NCI-H748 treated with DMSO at 0.1 percent for 48 hours (cell line): ENCODE measurements at places on chromosomes 2 and 18.

DNA sequence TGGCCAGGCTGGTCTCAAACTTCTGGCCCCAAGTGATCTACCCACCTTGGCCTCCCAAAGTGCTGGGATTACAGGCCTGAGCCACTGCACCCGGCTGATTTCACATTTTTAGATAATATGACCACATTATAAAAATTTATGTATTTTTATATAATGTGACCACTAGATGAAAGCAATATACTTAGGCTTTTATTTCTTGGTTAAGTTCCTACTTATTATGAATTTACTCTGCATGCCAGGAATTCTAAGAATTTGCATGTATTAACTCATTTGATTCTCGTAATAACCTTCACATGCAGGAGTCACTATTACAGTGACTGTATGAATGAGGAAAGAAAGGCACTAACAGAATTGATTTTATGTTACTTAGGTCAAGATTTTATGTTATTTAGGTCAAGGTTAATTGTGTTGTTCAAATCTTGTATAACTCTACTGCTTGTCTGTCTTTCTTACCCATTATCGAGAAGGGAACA lies 25.6 kb upstream of the CASP8 start:
- DNase-seq: no peak

GRCh38 chr18:75377258-75377657 lies 50.2 kb downstream of the SMIM21 start:
- DNase-seq: no peak

DNA sequence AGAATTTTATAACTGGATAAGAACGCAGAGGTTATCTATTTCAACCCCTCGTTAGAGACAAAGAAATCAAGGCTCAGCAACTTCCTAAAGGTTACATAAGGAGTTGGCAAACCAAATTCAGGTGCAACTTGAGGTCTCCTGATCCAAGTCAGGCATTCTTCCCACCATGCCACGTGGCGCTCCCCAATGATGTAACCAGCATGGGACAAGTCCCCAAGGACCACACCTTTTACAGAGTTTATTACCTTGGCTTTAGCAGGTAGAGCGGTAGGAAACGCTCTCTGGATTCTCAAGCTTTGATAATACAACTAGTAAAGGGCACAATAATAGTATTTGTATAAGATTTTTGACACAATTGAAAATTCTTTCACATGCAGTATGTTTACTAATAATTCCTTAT lies 26.7 kb upstream of the MBOAT2 start:
- DNase-seq: peak; percentile 72

DNA sequence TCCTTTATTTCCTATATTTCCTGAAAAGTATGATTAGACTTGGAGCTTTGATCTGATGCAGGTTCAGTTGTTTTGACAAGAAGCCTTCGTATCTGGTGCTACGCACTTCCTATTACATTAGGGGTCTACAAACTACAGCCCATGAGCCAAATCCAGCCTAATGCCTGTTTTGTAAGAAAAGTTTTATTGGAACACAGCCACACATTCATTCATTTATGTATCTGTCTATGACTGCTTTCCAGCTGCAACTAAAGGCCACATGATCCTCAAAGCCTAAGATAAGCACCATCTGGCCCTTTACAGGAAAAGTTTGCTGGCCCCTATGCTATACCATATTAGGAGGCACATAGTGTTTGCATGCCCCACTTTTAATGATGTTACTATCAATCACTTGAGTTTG lies 26.0 kb downstream of the EIF2AK3 start:
- DNase-seq: no peak

DNA sequence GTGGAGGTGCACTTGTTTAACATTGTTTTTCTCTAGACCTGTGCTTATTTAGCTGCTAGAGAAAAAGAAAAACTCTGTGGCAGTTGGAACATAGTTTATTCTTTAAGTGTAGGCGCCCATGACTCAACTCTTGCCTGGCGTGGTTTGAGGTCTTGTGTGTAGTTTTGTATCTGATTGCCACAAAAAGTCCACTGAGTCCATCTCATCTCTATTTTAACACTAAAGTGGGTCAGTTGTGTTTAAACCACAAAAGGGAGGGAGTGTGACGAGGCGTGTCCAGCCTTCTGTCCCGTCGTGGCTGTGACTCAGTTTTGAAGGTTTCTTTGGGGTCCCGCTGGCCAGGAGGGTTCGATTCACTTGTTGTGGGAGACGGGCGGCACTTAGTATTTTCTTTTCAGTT lies 15.3 kb upstream of the UGT1A9 start:
- DNase-seq: no peak
